ENCODE measurements at places on chromosomes 1 and 21.

DNA sequence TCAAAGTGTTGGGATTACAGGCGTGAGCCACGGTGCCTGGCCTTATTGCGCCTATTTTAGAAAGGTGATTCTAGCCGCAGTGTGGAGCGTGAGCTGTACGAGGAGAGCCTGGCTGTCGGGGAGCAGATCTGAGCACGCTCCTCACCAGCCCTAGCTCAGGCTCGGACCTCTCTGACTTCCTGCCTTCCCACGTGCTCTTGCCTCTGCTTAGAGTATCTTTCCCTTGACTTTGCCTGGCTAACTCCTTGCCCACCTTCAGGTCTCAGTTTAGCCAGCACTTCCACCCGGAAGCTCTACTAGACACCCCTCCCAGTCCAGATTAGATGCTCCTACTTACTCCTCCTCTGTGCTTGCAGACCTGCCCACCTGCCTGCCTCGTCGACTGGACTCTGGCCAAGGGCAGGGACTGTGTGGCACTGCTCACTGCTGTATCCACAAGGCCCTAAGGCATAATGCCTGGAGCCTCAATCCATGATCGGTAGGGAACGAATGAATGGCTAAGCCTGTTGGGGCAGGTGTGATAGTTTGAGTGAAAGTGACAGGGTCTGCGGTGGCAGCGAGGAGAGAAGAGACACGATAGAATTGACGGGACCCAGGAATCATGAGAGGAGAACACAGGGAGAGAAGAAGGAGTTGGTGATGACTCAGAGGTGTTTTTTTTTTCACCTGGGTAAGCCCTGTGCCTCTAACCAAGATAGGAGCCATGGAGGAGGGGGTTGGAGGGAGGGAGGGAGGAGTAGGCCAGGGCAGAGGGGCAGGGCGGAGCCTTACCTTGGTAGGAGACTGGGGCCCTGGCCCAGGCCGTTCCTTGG, 28.1 kb upstream of the WASF2 start:
- no peak for DNase-seq

- DNase-seq = no peak
Measured at GRCh38 chr1:64495878-64496277, 25.9 kb downstream of the CACHD1 start.

DNA sequence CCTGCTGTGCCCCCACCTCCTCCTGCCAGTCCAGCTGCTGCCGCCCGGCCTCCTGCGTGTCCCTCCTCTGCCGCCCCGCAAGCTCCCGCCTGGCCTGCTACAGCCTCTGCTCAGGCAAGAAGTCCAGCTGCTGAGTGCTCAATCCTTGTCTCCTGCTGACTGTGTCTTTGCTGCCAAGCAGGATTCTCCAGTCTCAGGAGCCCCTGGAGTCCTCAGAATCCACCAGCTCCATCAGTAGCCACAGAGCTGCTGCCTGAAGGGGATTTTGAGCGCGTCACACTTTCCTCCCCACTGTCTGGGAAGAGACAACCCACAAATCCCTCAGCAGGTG, 973 bp downstream of the KRTAP10-11 start:
- peak; percentile 48 for DNase-seq

- no peak for DNase-seq
Measured at GRCh38 chr1:11886986-11887665, 28.4 kb upstream of the NPPB start.

DNA sequence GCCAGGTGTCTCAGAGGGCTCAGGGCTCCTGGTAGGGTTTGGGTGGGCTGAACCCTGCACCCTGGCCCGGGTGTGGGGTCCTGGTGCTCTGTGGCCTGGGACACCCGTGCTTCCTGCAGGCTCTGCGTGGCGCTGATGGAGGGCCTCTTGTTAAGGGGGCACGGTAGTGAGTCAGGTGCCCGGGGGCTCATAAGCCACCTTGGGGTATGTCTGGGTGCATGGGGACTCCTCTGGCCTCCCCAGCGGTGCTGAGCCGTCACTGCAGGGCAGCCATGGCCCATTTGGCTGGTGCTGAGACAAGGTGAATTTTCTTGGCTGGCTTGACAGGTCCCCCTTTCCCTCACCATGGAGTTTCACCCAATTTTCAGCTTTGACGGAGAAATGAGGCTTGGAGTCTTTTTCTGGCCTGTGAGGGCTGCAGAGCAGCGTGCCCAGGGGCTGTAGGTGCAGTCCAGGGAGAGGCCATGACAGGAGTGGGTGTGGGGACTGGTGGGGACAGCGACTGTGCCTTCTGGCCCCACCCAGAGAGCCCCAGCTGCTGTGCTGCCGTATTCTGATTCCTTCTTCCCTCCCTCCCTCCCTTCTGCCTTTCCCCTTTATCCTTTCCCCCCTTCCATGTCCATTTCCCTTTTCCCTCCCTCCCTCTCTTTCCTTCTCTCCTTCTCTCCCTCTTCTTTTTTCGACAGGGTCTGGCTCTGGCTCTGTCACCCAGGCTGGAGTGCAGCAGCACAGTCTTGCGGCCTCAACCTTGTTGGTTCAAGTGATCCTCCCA, 40.4 kb downstream of the SKI start:
- no peak for DNase-seq

- no peak for DNase-seq
Measured at GRCh38 chr1:109491372-109491771, 2.5 kb upstream of the CYB561D1 start.

GRCh38 chr1:116268211-116268610, 104.8 kb upstream of the ATP1A1 start:
- no peak for DNase-seq

GRCh38 chr1:2289607-2290006, 61.5 kb downstream of the SKI start:
- no peak for DNase-seq

DNA sequence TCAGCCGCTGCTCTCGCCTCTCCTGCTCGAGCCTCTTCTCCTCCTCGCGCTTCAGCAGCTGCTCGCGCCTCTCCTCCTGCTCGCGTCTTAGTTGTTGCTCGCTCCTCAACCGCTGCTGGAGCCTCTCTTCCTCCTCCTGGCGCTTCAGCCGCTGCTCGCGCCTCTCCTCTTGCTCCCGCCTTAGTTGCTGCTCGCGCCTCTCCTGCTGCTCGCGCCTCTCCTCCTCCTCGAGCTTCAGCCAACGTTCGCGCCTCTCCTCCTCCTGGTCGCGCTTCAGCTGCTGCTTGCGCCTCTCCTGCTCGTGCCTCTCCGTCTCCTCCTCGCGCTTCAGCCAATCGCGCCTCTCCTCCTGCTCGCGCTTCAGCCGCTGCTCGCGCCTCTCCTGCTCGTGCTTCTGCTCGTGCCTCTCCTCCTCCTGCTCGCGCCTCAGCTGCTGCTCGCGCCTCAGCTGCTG, 3.7 kb downstream of the TCHH start:
- peak; percentile 91 for DNase-seq

DNA sequence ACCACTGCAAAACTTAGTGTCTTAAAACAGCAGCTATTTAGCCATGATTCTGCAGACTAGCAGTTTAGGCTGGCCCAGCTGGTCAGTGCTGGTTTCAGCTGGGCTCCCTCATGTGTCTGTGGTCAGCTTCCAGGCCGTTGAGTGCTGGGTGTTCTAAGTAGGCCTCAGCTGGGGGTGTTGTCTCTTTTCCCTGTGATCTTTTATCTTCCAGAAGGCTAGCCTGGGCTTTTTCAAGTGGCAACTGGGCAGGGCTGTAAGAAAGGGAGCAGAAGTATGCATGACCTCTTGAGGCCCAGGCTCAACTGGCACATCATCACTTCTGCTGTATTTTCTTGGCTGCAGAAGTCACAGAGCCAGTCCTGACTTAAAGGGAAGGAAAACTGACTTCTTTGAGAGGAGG, 136.1 kb downstream of the KIF26B start:
- no peak for DNase-seq

GRCh38 chr1:33443705-33444180, 12.8 kb upstream of the PHC2 start:
- no peak for DNase-seq

Data from retina (tissue), 1 donor.